GM12864 (cell line): ENCODE measurements at places on chromosomes 7 and 10.

DNA sequence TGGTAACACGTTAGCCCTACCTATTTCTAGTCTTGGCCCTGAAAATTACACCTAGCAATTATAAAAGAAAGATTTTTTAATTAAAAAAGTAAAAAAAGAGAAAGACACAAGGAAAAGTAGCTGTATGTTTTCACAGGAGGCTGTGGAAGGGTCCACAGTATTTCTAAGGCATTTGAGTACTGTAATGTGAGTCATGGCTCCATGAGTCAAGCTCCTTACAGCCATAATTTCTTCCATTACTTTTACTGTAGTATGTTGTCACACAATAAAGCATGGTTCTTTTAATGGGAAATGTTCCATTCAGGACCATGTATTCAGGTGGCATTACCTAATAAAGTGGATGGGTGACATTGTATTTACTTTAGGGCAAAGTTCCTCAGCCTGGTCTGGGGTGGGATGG lies 113.4 kb downstream of the GPR37 start:
- DNase-seq, result no peak

DNA sequence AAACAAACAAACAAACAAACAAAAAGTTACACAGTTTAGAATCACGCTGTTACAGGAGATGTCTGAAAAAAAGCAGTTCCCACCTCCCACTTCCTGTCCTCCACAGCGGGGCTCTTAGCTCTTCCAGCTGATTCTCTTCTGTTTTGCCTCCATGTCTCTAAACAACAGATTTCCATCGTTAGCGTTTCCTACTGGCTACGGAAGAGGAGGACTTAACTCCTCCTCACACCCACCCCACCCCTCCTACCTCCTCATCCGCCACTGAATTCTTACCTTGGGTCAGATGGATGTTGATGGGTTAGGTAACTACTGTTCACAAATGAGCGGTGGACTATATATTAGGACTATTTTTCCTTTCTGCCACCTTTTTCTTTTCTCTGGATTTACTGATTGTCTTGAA lies 36.8 kb upstream of the NUB1 start:
- no peak for DNase-seq

DNA sequence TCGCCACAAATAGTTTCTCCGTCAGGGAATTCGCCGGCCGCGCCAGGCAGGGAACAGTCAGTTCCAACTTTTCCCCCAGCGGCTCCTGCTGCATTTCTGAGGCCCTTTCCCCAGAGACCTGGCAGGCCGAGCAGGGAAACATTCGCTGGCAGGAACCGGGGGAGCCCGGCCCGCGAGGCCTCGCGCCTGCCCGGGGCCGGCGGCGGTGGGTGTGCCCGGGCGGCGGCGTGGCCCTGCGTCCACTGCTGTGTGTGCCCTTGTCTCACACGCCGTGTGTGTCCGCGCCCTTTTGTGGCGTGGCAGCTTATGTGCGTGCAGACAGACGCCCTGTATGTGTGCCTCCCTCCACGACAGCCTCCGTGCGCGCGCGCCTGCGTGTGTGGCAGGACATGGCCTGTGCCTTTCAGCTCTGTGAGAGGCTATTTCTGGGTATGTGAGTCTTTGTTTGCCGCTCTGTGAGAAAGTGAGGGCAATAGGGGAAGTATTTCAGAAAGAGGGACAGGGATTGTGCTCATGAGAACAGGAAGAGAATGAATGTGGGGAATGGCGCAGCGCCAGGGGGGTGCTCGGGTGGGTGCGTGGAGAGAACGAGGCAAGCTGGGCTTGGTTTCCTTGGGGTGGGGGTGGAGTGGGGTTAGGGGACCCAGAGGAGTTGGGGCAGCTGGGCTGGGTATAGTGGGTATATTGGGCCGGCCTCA lies 689 bp upstream of the SMARCD3 start:
- DNase-seq, result no peak

DNA sequence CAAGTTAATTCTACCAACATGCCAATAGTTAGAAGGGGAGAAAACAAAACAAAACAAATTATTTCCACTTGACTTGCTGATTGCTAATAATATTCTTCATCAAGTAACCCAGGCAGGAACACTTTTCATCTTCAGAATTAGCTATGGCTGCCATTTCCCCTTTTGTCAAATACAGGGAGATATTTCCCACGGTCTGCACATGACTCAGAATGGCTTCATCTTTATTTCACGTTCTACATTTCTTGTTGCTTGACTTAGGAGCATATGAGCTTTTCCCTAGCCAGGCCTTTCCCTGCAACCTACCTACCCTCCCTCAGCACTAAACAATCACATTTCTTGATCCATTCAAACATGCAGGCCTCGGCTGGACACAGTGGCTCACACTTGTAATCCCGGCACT lies 6.5 kb downstream of the CPVL start:
- DNase-seq, result no peak

GRCh38 chr7:69912846-69913245 lies 314.6 kb downstream of the AUTS2 start:
- no peak for DNase-seq

- no peak for DNase-seq
These were observed 88.8 kb upstream of the RET start for GRCh38 chr10:42988069-42988468.

- DNase-seq, result no peak
These were observed 277.6 kb upstream of the SORCS1 start for GRCh38 chr10:107442035-107442505.

DNA sequence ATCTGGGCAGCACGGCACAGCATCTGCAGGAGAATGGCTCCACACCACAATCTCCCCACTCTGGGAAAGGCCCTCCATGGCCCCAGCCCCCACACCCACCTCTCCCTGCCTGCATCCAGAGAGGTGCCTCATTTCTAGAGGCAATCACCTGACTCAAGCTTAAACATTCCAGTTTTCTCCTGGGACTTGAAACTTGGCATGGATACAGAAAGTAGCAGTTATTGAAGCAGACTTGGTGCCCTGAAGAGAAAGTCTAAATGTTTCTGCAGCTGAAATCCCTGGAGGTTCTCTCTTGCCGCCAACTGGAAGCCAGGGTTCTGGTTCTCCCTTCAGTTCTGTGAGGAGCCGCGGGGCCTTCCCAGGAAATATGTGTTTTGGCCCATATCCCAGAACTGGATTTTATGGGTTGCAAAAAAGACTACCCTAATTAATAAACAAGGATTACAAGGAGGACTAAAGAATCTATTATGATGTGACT lies 122.8 kb downstream of the SKIDA1 start:
- no peak for DNase-seq

DNA sequence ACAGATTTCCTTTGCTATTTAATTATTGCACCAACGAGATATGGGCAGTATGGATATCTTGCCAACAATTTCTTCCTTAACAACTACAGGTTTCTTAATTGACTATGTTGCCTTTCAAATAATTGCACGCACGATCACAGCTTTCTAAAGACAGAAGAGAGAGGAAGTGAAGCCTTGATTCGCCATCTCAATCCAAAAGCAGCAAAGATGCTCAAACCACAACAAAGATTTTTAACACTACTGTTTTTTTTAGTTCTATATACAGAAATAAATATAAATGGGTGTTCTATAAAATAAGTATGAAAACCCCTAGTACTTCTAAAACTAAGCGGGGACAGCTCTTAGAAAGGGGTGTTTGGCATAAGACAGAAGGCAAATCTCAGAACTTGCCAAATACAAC lies 251.3 kb downstream of the SFMBT2 start:
- DNase-seq, result no peak

- no peak for DNase-seq
These were observed 86.2 kb downstream of the ZNF365 start for GRCh38 chr10:62460393-62460792.

DNA sequence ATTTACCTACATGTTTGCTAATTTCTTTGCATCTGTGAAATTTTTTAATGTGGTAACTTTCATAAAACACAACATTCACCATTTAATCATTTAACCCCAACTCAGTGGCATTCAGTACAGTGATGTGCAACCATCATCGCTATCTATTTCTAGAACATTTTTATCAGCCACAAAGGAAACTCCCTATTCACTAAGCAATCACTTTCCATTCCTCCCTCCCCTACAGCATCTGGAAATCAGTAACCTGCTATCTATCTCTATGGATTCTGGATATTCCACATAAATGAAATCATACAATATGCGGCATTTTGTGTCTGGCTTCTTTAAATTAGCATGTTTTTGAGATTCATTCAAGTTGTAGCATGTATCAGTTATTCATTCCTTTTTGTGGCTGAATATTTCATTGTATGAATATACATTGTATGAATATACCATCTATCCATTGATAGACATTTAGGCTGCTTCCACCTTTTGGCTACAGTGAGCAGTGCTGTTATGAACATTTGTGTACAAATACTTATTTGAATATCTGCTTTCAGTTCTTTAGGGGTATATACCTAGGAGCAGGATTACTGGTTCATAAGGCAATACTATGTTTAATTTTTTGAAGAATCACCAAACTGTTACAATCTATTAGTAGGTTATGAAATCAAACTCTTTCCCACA lies 19.4 kb upstream of the BPGM start:
- DNase-seq, result no peak

- DNase-seq, result no peak
These were observed 1.0 kb downstream of the OSBPL3 start for GRCh38 chr7:24978843-24979469.

DNA sequence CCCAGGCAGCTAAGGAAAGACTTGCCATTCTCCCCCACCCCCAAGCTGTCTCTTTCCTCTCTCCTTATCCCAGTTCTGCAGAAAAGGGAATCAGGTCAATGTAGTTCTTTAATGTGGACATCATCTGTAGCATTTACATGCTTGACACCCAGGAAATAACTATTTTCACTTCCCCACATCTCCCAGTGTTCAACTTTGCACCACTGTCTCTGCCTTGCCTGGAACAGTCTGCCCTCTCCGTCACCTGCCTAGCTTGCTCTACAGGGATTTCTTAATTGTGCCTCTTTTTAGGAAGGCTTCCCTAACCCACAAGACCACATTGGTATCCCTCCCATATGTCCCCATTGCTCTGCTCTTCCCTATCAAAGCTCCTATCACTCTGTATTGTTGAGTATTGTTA lies 45.9 kb upstream of the TOMM7 start:
- DNase-seq, result no peak

DNA sequence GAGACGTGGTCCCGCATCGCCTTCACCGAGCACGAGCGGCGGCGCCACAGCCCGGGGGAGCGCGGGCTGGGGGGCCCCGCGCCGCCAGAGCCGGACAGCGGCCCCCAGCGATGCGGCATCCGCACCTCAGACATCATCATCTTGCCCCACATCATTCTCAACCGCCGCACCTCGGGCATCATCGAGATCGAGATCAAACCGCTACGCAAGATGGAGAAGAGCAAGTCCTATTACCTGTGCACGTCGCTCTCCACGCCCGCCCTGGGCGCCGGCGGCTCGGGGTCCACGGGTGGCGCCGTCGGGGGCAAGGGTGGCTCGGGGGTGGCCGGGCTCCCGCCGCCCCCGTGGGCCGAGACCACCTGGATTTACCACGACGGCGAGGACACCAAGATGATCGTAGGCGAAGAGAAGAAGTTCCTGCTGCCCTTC lies 737 bp downstream of the CNNM2 start:
- no peak for DNase-seq

DNA sequence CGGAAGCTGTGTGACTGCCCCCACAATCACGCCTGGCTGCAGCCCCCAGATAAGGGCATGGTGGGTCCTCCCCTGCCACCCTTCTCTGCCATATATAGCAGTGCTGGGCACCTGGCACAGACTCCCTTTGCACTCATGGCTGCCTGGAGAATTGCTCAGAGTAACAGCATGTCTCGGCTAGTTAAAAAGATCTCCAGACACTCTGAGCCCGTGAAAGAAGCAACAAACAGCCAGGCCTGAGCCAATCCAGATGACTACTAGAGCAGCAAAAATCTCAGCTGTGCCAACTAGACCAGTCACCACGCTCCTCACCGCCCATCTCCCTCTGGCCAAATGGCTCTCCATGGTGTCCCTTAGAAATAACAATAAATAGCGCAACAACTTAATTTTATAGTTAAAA lies 71.3 kb downstream of the PARD3 start:
- no peak for DNase-seq

DNA sequence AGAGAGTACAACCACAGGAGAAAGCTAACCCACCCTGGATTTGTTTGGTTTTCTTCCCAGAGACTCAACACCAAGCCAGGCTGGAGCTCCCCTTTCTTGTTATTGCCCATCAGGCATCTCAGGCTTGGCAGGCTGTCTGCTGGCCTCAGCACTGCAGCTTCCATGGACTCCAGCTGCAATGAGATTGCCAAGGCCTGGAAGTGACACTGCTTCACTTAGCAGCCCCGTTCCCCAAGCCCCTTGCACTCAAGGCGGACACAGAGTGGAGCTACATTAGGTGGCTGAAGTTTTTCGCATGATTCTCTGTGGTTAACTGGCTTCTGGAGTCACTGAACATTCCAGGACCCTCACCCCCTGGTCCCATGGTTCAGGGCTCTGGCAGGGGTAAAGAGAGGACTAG lies 163.1 kb upstream of the GDF10 start:
- no peak for DNase-seq

DNA sequence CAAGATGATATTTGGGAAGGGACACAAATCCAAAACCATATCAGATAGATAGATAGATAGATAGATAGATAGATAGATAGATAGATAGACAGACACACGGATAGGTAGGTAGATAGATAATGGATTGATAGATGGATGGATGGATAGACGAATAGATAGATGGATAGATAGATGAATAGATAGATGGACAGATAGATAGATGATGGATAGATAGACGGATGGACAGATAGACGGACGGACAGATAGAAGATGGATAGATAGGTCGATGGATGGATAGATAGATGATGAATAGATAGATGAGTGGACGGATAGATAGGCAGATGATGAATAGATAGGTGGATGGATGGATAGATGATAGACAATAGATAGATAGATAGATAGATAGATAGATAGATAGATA lies 39.8 kb downstream of the NPTX2 start:
- DNase-seq, result no peak

DNA sequence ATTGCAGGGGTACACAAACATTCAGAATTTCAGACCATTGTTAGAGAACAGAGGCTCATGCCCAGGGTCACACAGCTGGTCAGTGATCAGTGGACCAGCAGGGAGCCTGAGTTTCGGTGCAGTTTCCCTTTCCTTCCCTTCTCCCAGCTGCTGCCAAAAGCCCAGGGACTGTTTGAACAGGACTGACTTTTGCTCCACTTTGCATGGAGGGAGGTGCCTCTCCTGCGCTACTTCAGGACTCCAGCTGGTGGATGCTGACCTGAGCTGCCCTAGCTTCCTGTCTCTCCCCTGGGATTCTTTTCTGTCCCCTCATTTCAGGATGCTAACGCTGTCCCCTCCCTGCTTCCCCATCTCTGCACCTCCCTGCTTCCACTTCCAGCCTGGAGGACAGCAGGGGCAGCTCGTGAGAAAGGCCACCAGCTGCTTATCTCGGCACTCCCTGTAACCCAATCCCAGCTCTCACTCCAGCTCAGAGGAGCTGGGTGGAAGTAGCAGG lies 14.5 kb downstream of the SH2D4B start:
- no peak for DNase-seq

GRCh38 chr7:81234896-81235295 lies 316.0 kb upstream of the SEMA3C start:
- no peak for DNase-seq
